ENCODE measurements at places on chromosomes 3 and 15.

- peak; percentile 97 for DNase-seq
Measured at GRCh38 chr15:74614744-74615507, 710 bp upstream of the CLK3 start.

GRCh38 chr15:95989392-95989791 lies 341.1 kb upstream of the NR2F2 start:
- no peak for DNase-seq

GRCh38 chr3:110234831-110235230 lies 836.8 kb upstream of the NECTIN3 start:
- no peak for DNase-seq

DNA sequence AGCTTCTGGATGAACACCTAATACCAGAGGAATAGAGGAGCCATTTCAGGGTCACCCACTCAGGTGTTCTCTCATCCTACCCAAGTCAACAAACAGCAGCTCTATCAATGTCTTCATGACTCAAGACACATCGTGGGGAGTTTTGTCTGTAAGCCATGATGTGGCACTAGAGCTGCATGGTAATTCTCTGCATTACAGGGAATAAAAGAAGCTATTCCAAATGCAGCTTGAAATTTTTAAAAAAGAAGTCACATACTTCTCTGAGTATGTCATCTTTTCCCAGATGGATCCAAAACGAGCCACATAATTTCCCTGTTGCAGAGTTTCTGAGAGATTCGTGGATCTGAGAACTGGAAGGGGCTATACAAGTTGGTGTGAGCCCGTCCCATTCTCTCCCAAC lies 6.1 kb upstream of the THSD4 start:
- DNase-seq = no peak

DNA sequence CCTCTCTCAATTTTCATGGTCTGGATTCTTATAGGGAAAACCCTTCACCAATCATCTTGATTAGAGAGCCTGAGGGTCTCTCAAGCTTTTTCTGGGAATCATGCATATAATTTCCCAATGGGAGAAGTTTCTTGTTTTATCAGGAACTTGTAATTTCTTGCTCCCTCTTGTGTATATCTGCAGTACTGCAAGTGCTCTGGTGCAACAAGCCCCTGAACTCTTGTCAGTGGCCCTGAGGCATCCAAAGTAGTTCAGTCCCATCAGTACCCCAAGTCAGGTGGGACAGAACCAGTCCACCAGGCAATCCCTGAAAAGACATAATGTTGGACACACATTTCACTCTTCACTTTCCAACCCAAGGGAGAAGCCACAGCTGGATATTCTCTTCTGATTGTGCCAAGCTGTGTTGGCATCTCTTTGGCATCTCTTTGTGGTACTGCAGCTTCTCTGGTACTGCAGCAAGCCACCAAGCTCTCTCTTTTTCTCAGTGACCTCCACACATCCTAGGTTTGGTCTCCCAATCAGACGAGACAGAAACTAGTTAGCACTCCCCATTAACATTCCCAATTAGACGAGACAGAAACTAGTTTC lies 214.5 kb downstream of the ZIC4 start:
- peak; percentile 27 for DNase-seq

DNA sequence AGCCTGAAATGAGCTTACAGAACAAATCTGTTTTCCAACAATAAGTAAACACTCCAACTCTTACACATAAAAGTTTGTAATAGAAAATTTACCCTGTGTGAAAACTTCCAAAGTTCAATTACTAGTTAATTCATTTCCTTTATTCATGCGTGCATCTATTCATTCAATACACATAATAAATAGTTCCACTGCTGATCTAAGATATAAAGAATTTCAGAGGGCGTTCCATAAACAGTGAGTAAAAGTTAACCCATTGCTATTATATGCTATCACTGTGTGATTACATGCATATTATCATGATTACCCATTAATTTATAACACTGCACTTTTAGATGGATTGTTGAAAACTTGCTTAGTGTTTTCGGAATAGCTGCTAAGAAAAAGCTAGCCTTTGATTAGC lies 36.2 kb upstream of the CFAP20DC start:
- DNase-seq = no peak

- no peak for DNase-seq
Measured at GRCh38 chr3:120988994-120989393, 81.0 kb downstream of the STXBP5L start.

DNA sequence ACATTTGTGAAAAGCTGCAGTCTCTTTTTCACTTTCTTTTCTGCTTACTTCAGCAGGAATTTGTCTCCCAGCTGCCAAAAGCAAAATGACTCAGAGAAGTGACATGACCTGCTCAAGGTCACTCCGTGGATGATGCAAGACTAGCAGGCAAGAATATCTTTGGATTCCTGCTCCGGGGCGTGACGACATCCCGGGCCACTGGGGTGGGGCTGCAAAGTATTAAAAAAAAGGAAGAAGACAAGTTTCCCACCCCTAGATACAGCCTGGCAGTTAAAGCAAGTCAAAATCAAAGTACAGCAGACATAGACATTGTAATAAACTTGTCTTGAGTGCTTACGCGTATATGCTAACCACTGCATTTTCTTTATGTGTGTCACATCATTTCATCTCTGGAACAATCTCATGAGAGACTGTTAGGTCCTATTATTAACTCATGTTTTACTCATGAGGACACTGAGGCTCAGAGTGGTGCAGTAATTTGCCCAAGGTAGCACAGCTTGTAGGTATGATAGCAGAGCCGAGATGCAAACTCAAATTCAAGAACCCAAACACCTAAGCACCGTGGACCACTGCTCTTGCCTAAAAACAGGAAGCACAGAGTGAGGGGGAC lies 485.2 kb upstream of the PROK2 start:
- peak; percentile 85 for DNase-seq

GRCh38 chr15:85024509-85025336 lies 43.1 kb downstream of the PDE8A start:
- peak; percentile 18 for DNase-seq
